ENCODE measurements at places on chromosomes 16 and 17. TPM values are rescaled to one million over a fixed set of nuclear protein-coding genes. Genes with fewer than 3 reads are reported as not detected.

The TP53TG3C gene
- not detected for total RNA-seq

The SLC38A8 gene
- total RNA-seq: not detected

- H3K4me3 ChIP-seq: no peak overlapping the region
- no peak overlapping the region for H3K27ac ChIP-seq
- H3K36me3 ChIP-seq: no peaks in the 10 kb centered on the region
- DNase-seq: no peak
Observed at GRCh38 chr17:6752068-6752909, 3.6 kb upstream of the XAF1 start.

DNA sequence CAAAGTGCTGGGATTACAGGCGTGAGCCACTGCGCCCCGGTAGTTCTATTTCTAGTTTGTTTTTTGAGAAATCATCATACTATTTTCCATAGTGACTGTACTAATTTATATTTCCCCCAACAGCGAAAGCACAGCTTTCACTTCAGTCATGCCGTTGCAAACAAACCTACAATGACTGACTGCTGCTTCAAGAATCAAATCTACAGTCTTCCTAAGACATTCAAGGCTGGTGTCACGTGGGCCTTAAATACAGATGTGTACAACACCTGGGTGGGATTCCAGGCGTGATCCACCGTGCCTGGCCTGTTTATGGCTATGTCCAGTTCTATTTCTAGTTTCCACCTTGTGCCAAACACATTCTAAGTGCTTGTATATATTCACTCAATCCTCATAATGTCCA is 72.0 kb downstream of the ABCC6 start:
- no peaks in the 10 kb centered on the region for H3K36me3 ChIP-seq
- H3K4me1 ChIP-seq: no peaks in the 10 kb centered on the region
- no peaks in the 10 kb centered on the region for H3K27me3 ChIP-seq
- DNase-seq: no peak
- no peak overlapping the region for H3K4me3 ChIP-seq

- peaks cover 4% of the 10 kb centered on the region for H3K4me1 ChIP-seq
- DNase-seq: no peak
- H3K4me3 ChIP-seq: peak overlapping the region; percentile 47
- no peaks in the 10 kb centered on the region for H3K27me3 ChIP-seq
- peak overlapping the region; percentile 85 for H3K27ac ChIP-seq
Observed at GRCh38 chr17:2723997-2724783, 12.6 kb upstream of the CLUH start.

GRCh38 chr17:73007407-73007806 is 85.1 kb downstream of the SLC39A11 start:
- H3K4me3 ChIP-seq: no peak overlapping the region
- no peak overlapping the region for H3K27ac ChIP-seq
- no peak for DNase-seq
- peaks cover 9% of the 10 kb centered on the region for H3K4me1 ChIP-seq
- no peaks in the 10 kb centered on the region for H3K27me3 ChIP-seq

GRCh38 chr17:76278952-76279741 is 14.0 kb downstream of the UBALD2 start:
- peak; percentile 62 for DNase-seq
- H3K27ac ChIP-seq: no peak overlapping the region
- no peaks in the 10 kb centered on the region for H3K4me1 ChIP-seq
- H3K36me3 ChIP-seq: no peaks in the 10 kb centered on the region

DNA sequence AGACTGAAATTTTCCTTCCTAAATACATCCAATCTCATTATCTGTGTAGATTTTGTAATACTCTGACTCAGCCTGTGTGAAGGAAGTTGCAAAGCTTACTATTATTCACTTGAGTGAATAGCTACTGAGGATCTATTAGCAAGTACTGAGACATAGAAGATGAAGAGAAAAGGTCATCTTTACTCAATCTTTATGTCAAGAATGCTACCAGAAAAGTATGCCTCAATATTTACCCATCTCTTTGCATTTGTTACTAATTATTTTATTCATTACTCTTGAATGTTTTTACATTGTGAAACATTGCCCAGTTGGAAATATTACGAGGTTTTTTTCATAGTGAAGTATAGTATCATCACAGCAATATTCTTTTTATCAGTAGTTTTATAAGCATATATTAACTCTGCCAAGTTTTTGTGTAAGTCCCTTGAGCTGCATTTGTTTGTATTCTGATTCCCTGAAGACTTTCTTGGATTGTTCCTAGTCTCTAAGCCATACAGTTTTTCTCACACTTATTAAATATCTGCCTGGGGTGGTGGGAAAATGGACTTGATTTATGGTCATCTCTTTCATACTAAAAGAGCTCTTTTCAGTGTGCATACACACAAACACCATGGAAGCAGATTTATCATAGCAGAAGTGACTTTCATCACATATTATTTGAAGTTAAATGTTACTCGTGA is 110.4 kb downstream of the MRTFB start:
- H3K4me3 ChIP-seq: no peak overlapping the region
- H3K36me3 ChIP-seq: no peaks in the 10 kb centered on the region
- H3K27me3 ChIP-seq: no peaks in the 10 kb centered on the region
- no peak overlapping the region for H3K27ac ChIP-seq
- H3K4me1 ChIP-seq: no peaks in the 10 kb centered on the region

GRCh38 chr16:21608639-21609328 is 9.4 kb downstream of the METTL9 start:
- no peaks in the 10 kb centered on the region for H3K27me3 ChIP-seq
- H3K36me3 ChIP-seq: no peaks in the 10 kb centered on the region
- no peak for DNase-seq

DNA sequence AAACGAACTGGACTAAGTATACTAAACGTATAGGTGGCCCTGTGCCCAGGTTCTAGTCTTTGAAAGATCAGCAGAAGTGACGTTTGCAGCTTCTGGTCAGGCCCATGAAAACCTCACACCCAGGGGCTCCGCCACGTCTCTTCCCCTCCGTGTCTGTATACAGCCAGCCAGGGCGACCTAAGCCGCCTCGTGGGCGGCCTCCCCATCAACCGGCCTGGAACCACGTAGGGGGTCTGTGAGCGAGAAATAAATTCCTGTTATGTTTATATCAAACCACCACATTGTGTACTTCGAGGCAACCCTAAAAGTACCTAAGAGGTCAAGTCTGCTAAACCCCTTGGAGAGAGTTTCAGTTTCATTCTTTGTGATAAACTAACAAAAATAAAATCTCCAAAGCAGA is 6.8 kb downstream of the TK1 start:
- H3K27me3 ChIP-seq: no peaks in the 10 kb centered on the region
- H3K27ac ChIP-seq: no peak overlapping the region
- H3K4me1 ChIP-seq: peaks cover 10% of the 10 kb centered on the region
- no peak for DNase-seq

GRCh38 chr17:3750926-3751325 is 27.2 kb downstream of the HASPIN start:
- no peak overlapping the region for H3K27ac ChIP-seq
- DNase-seq: no peak
- H3K4me3 ChIP-seq: no peak overlapping the region
- no peaks in the 10 kb centered on the region for H3K36me3 ChIP-seq

Data from HCT116 (cell line).